ENCODE measurements at places on chromosomes 4 and X.

DNA sequence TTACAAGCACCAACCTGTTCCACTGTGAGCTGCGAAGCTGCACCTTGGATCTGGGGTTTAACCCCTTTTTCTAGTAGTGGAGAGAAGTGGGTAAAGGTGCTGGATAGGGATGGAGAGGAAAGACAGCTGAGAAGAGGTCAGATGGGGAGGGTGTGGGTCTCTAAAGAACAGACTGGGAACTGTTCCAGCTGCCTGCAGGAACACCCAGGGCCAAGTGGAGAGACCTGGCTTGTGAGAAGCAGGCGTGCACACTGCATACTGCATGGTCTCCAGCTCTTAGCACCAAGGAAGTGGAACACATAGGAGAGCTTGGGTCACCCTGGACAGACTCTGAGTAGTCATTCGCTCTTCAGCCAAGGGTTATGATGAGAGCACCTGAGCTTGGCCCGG lies 16.1 kb downstream of the BCOR start:
- no peak for DNase-seq

DNA sequence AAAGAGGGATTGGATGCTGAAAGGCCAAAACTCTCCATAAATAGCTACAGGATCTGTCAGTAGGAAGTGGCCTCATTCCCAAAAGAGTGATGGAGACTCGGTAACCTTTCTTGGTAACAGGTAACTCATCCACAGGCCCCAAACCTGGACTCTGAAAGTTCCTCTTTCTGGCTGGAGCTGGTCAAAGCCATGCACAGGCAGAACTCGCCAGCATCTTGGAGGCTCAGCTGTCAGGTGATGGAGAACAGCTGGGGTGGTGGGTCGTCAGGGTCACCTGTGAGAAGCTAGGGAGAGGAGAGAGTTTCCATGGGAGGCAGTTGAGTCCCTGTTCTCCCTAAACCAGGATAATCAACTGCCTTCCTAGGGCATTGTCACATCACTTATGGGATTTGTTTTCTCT lies 354.3 kb upstream of the GATB start:
- no peak for DNase-seq

- DNase-seq: no peak
Observed at GRCh38 chr4:168575473-168575872, 78.6 kb downstream of the PALLD start.

DNA sequence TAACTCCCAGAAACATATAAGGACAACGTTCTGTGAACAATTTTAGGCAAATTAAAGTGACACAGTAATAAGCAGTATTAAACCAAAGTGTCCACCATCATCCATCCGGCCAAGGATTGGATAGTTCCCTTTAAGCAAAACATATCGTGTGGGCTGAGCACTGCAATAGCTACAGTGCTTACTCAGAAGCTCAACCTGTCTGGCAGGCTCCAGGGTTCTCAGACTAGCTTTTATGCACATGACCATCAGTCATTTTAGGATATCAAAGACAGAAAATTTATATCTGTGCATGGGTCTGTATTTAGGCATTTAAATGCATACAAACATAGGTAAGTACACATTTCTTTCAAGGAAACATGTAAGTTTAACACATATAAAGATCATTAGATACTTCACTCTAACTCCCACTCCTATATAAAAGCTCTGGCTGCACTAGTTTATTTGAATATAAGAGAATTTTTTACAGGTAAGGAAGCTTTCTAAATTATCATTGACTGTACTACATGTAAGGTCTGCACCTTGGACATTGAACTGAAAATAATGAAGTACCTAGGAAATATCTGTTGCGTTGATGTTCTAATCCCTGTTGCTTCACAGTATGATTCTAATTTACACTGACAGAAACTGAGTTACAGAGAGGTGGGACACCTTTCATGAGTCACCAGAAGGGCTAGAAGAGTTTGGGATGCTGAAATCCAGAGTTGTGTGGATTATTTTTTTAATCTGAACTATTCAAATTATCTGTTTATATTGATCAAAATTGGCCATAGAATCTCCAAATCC lies 67.6 kb downstream of the ELOVL6 start:
- no peak for DNase-seq

GRCh38 chr4:153750197-153750817 lies 9.5 kb downstream of the RNF175 start:
- peak; percentile 77 for DNase-seq

DNA sequence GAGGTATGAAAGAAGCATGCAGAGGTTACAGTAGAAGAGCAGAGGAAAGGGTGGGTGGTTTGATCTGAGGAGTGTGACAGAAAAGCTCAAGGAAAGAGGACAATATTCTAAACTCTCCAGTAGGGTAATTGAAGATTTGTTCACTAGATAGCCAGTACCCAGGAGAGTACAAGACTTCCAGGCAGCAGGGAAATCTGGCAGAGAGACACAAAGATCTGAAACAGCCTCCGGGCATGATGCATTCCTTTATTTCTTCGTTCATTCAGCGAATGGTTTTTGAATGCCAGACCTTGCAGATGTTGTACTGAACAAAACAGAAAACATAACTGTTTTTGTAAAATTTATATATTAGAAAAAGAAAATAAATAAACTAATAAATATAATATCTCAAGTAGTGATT lies 766.6 kb downstream of the FAT4 start:
- DNase-seq: peak; percentile 69

DNA sequence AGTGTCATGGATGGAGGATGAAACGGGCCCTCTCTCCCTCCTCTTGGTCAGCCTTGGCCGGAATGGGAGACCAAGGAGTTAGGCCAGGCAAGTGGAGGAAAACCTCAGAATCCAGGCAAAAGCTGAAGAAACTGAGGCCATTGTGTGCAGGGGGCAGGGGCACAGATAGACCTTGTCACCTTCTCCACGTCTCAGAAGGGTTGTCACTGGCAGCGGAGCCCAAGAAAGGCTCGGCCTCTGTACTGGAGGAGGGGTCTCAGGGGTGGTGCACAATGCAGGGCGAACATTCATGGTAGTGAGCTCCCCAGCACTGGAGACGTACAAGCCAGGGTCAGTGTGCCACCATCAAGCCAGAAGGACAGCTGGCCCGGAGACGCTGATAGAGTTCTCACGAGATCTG lies 139.5 kb downstream of the CPZ start:
- DNase-seq: no peak

DNA sequence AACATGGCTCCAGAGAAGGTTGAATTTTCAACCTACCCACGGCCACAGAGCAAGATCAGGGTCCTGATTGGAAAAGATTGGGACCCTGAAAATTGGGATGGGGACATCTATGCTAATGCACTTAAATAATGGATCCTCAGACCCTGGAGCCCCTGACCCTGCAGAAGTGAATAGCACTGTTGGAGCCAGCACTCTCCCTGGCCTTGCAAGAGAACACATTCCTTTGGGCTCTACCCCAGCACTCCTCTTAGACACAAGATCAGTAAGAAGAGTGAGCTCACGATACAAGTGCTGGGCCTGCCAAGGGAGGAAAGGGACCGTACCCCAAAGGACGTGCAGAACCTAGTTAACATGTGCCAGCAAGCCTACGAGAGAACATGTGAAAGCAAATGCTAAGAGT lies 19.9 kb downstream of the CXCL13 start:
- DNase-seq: no peak

DNA sequence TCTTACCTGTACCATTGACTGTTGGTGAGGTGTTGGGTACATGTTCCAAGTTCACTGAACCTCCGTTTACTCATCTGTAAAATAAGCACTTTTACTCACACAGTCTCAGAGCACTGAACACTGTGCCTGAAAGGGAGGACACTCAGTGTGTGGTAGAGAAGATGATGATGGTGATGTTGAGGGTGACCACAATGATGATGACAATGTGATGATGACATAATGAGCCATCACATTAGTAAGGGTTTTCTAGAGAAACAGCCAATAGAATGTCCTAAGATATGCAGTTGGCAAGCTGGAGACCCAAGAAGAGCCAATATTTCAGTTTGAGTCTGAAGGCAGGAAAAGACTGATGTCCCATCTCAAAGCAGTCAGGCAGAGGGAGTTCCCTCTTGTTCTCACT lies 315.4 kb upstream of the IGFBP7 start:
- no peak for DNase-seq

DNA sequence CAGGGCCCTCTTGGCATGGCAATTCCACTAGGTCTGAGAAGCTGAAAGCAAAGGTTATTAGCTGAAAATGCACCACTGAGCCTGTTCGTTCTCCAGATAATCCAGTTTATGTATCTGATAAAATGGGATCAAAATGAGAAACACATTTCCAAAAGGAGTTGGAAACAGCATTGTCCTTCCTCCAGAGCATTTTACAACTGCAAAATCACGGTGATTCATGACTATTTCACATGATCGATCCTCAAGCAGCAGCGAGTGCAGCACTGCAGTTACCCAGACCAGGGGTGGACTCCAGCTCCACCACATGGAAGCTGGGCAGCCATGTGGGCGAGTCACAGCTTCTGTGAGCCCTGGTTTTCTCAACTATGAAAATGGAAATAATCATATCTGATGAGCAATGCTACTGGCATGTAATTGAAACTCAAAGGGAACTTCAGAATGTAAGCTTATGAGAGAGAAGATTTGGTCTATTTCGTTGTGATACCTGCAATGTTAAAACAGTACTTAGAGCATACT lies 78.7 kb upstream of the MSX1 start:
- peak; percentile 88 for DNase-seq

GRCh38 chr4:112182604-112183003 lies 37.4 kb downstream of the FAM241A start:
- DNase-seq: no peak

- DNase-seq: peak; percentile 29
Observed at GRCh38 chr4:2888886-2889285, 45.2 kb downstream of the ADD1 start.

GRCh38 chr4:25500626-25501316 lies 123.7 kb downstream of the ANAPC4 start:
- DNase-seq: no peak

- DNase-seq: no peak
Observed at GRCh38 chr4:39406763-39407583, at the start of gene KLB. KLB (plus strand) TSS chr4:39406930; CDS start chr4:39406950, 20 bp downstream.

DNA sequence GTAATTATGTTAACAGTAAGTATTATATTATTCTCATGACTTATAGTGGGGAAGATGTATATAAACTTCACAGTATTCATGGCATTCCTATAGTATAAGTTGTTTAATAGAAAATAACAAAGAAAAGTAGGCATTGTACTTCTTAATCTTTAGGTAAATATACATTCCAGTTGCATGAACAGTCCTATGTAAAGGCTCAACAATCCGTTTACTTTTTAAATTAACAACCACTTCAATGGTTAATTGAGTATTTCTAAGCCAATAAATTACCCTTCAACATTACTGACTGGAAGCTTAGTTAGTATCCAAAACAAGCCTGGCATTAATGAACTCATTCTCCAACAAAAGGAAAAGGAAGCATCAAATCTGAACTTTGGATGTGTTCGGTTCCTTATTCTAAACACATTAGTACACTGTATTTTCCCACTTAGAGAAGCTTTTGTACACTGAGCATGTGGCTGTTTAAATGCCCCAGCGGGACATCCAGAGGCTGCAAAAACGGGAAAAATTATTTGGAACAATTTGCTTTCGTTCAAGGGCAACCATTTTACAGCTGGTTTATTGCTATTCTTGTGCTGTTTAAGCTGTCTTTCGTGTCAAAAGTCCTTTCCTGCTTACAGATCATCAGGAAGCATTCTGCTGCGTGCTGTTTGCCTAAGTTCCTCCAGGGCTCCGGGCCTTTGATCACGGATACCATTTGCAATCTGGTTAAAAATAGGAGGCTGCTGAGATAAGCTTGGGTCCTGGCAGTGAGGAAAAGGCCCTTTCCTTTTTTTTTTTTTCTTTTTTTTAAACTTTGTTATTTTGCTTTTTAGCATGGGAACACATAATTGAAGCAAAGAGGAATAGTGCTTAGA lies 460.3 kb downstream of the SPRY1 start:
- peak; percentile 32 for DNase-seq

Measured in fibroblast of gingiva (primary cell).